ENCODE measurements at places on chromosomes 12 and 14.

GRCh38 chr14:63800651-63801375, 52.0 kb upstream of the SYNE2 start:
- DNase-seq: no peak

DNA sequence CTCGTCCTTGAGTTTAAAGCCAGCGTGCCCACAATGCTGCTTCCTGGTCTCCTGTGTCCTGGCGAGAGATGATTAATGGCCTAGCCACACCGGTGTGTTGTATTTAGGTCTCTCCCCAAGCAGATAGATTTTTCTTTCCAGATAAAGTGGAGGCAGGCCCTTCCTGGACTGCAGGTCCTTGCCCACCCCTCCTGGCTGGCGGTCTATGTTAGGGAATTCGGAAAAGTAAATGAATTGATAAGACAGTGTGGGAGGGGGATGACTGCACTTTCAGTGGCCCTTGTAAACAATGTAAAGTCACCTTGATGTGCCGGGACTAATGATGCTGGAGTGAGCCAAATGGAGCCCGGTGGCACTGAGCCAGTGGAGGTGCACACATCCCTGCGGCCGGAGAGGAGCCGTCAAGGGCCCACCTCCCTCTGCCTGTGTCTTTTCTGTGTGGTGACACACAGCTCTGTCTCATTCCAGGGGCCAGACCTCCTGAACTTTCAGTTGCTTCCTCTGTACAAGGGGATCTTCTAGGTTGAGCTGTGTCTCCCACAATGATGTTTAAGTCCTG, 70.6 kb upstream of the ESRRB start:
- DNase-seq: no peak

DNA sequence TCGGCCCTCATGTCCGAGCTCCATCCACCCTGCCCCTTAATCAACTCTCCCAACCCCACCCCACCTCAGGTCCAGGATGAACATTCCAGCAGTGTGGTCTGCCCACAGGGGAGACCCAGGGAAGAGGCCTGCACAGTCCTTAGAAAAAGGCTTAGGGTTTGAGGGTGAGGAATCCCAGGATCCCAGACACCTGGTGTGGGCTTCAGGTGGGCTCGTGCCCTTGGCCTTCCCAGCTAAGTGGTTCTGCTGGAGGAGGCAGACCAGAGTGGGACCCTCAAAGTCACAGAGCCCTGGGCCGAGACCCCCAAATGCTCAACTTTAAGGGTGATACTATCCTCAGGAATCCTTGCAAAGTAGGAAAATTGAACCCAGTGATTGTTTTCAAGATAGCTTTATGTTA, 25.4 kb upstream of the PPP2R5C start:
- DNase-seq: no peak

DNA sequence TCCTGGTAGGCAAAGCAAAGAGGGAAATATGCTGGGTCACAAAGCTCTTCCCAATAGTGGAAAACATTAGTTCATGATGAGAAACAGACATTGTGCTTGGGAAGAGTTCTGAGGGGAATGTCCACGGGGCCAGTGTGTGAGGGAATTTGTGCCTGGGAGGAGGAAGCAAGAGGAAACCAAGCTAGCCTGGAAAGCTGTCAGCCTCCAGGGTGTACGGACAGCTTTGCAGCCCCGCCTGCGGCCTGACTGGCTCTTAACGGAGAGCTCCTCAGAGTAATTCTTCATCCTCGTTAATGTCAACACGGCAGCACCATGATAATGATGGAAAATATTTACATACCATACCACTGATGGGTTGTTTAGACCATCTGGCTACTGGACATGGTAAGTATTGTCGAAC, 32.4 kb downstream of the PITPNM2 start:
- peak; percentile 65 for DNase-seq

Measured in AG10803 (cell line).